Gastroesophageal sphincter (tissue), 4 donors: ENCODE measurements at places on chromosomes 2 and 18.
A peak's percentile ranks its signal among the peaks of the same experiment; 100 is the strongest.

GRCh38 chr2:184534986-184535385 is 63.3 kb upstream of the ZNF804A start:
- no peak for ATAC-seq

DNA sequence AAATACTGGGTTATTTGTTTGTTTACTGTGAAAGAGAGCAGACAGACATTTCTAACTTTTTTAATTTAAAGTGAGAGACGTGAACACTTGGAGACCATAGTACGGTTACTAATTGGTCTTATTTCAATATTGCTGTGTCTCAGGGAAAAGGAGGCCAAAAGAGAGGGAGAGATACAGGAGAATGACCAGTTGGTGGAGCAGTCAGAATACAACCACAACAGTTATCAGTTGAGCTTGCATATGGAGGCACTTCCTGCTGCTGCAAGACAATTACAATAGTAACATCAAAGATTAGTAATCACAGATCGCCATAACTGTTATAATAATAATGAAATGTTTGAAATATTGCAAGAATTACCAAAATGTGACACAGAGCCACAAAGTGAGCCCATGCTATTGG is 58.2 kb downstream of the TWSG1 start:
- ATAC-seq = no peak

DNA sequence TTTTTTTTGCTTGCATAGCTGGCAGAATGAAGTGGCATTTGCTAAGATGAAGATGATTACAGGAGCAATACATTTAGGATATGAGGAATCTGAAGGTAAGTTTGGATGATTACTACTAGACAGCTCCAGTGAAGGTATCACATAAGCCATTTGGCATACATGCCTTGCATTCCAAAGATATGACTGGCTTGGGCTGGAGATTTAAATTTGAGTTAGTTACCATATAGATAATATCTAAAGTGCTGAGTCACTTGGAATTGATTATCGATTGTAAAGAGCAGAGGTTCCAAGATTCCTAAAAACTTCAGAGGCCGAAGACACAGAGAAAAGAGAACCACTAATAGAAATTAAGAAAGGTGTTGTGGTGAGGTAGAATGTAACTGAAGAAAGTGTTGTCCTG is 1026.4 kb downstream of the DSC3 start:
- no peak for ATAC-seq

- no peak for ATAC-seq
Observed at GRCh38 chr2:120590841-120591240, 144.8 kb upstream of the GLI2 start.

DNA sequence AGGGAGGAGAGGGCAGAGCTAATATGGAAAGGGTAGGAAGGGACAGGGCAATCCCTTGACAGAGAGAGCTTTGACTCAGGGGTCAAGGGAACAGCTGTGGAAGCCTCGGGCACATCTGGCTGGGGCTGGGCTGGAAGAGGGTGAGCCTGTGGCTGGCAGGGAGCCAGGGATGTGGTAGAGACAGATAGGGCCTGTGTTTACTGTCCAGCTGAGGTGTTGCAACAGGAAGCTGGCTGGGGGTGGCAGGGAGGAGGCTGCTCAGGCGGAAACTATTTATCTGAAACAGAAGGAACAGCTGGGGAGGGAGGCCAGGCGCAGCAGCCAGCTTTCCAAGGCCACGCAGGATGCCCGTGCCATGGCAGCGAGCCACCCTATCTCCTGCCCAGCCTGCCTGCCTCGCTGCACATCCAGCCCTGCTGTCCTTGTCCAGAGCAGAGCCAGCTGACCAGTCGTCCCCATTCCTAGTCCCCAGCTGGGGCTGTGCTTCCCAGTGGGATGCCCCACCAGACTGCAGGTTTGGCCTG is 264.7 kb downstream of the CYP26B1 start:
- peak; percentile 67 for ATAC-seq

- ATAC-seq = no peak
Observed at GRCh38 chr18:62829936-62830335, 114.6 kb downstream of the PHLPP1 start.

DNA sequence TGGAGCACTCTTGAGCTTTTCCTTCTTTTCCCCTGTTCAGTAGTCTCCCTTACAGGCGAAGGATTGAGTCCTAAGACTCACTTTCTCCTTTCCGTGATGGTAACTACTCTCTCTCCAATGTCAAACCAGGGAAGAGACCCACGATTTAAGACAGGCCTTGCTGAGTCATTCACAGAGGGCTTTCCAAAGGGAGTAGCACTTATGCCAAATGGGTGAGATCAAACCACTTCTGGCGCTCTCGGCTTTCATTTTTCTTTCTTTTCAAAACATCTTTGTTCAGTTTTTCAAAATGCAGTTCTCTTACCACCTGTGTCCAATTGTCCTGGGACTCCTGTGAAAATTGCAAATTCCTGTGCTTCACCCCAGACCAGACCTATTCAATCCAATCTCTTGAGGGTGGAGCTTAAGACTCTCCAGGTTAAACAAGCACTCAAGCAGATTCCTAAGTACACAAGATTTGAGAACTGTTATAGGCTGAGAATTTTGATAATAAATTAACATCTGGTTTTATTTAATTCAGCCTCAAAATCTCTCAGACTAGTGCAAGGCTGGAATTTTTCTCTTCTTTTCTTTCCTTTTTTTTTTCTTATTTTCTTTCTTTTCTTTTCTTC is 14.4 kb upstream of the MRPL19 start:
- no peak for ATAC-seq

GRCh38 chr2:11832531-11832930 is 86.1 kb downstream of the LPIN1 start:
- ATAC-seq = no peak

DNA sequence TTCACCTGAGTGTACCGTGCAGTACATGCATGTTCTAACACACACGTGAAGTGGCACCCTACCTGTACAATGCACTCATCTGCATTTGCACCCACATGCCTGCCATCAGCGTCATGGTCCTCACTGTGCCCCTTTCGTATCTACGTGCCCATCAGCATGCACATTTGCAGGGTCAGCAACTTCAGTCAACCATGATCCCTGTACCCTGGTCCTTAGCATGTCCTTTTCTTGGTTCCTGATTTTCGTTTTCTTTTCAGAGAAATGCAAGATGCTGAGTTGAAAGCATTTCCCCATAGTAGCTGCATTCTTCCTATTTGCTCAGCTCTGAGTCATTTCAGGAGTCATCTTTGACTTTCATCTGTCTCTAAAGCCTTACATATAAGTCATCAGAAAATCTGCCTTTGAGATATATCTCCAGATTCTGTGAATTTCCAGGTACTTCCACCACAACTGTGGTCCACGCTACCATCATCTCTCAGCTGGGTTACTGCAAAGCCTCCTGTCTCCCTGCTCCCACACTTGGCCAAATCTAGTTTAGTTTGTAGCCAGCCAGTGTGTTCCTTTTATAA is 14.7 kb upstream of the PUM2 start:
- ATAC-seq = no peak

GRCh38 chr2:33839791-33840190 is 240.7 kb upstream of the FAM98A start:
- ATAC-seq = no peak

- ATAC-seq = no peak
Observed at GRCh38 chr18:26181343-26181826, 44.9 kb upstream of the TAF4B start.

- no peak for ATAC-seq
Observed at GRCh38 chr2:80326214-80326613, 21.7 kb upstream of the LRRTM1 start.

- ATAC-seq = no peak
Observed at GRCh38 chr18:64260810-64261209, 111.9 kb upstream of the LINC00305 start.

DNA sequence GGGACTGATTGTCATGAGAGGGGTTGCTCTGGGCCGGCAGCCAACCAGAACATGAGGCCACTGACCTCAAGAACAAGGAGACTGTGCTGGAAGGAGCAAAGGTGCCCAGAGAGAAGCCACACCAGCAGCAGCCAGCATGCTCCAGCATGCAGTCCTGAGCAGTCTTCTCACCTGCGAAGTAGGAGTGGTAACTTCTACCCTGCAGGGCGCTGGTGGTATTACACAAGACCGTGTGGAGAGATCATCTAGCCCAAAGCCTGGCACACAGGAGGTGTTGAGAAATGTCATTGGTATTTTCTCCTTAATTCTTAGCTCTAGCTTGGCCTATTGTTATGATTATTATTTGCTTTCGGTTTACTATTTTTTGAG is 132.7 kb downstream of the TSN start:
- no peak for ATAC-seq

- ATAC-seq = no peak
Observed at GRCh38 chr2:97713296-97714083, at the start of gene ZAP70. TSS of gene ZAP70 (plus strand) at chr2:97713576. CDS start at chr2:97724037, 10,461 bp downstream.

DNA sequence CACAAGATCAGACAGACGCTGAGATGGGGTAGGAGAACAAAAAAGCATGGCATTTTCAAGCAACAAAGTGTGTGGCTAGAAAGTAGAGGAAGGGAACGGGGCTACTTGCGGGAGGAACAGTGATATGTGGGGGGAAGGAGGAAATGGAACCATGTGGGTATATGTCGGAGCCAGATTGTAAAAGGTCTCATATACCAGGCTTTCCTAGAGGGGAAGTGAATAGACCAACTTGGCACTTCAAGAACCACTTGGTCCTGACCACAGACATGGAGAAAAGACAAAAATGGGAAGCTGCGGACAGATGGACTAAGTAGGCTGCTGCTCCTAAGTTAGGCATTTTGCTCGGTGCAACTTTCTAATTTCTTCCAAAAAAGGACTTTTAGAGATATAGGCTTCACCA is 196.0 kb downstream of the DCC start:
- no peak for ATAC-seq

DNA sequence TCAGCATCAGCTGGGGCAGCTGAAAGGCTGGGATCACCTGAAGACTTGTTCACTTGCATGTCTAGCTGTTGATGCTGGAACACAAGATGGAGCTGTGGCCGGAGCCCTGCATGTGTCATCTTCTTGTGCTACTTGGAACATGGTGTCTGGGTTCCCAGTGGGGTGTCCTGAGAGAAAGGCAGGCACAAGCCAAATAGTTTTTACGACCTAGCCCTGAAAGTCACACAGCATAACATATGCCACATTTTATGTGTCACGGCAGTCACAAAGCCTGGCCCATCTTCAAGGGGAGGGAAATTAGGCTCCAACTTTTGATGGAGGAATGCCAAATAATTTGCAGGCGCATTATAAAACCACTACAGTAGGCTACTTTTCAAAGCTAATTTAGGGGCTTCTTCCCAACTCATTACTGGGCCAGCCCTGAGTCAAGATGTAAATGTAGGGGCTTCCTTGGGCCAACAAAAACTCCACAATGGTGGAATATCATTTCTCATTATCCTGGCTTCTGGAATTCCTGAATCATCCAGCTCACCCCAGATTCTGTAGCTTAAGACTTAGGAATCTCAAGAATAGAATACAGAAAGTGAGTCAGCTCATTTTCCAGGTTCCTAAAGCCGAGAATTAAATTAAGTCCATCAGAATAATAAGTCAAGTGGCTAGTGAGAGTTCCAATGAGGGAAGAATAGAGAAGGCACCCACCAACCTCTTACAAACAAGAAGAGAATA is 543.0 kb downstream of the TNS1 start:
- no peak for ATAC-seq

- ATAC-seq = no peak
Observed at GRCh38 chr2:29370173-29370572, 255.0 kb downstream of the CLIP4 start.

DNA sequence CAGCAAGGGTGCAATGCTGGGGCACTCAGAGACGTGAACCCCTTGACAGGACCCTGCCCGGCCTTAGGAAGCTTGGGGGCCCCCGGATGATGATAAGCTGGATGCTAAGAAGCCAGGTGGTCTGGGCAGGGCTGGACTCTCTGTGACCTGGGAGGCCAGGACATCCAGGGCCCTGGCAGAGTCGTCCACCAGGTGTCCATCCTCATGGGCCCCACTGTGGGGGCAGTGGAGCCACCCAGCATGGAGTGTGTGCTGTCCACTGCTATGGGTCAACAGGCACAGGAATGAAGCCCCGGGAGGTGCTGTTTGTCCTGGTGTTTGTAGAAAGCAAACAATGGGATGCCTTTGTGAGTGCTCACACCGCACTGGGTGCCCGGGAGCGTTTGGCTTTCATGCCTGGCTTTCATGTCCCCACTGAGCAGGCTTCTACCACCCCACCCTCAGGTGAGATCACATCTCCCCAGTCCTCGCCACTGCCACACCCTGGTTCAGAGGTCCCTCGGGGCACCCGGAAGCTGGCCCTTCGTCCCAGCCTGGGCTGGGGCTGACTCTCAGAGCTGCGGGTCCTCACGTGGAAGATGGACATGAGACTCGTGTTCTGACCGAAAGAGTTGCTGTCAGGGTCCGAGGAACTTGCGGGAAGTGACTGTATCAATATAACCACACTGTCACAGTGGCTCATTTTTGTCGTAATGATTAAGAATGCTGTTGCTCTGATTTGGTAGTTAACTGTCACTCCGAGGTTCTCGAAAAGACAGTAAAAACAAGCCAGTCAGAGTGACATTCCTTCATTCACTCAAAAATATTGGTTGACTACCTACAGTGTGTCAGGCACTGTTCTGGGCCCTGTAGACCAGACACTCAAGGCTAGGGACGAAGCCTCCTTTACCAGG is 53.3 kb downstream of the INHBB start:
- no peak for ATAC-seq

GRCh38 chr2:15875969-15876705 is 64.2 kb upstream of the MYCN start:
- ATAC-seq = no peak

DNA sequence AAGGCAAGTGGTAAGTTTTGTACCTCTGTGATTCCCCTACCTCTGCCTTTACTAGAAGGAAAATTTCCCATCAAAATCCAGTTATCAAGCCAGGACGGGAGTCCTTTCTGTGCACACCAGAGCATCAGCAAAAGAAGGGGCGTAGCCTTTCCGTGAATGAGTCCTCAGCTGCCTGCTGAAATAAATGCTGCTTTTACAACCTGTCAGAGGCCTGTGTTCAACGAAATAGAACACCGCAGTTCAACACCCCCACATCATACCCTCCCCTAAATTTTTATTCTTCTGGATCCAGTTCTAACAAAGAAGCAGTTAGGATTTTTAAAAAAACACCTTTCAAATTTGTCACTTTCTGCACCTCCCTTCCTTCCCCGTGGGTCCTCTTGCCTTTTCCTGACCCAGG is 135.8 kb downstream of the SETBP1 start:
- ATAC-seq = no peak

DNA sequence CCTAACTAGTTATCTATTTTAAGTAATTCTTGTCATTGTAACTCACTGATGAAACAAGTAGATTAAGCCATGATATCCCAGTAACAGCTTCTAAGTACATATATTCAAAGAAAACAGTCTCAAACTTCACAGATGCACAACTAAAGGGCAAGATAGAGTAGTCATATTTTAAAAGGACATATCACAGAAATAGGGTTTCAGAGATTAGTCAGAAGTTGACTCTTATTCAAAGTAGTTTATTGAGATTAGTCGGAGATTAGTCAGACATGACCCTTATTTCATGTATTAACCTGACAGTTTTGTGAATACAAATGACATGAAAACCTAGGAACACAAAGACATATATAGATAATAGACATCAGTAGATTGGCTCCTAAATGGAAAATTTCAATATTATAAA is 15.9 kb upstream of the CHAC2 start:
- no peak for ATAC-seq

GRCh38 chr18:48713309-48713708 is 174.5 kb downstream of the CTIF start:
- ATAC-seq = peak; percentile 57

GRCh38 chr2:100075532-100075931 is 66.9 kb downstream of the AFF3 start:
- no peak for ATAC-seq

GRCh38 chr2:41510108-41510507 is 537.7 kb upstream of the PKDCC start:
- ATAC-seq = no peak
